ENCODE measurements at places on chromosomes 3 and 15.

DNA sequence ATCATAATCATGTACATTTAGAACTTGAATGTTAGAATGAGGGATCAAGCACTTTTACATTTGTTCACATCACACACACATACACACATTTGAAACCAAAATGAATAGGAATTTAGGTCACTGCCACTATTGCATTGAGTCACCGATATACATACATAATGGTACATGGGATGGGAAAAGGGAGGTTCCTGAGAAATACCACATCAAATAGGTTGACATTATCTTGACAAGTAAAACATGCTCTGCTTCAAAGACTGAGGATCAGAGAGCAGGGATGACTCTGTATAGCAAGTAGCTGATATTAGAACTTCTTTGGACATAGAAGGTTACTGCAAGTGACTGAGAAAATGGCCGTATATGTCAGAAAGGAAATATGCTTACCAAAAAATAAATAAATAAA, 847.2 kb downstream of the PLOD2 start:
- DNase-seq = no peak

DNA sequence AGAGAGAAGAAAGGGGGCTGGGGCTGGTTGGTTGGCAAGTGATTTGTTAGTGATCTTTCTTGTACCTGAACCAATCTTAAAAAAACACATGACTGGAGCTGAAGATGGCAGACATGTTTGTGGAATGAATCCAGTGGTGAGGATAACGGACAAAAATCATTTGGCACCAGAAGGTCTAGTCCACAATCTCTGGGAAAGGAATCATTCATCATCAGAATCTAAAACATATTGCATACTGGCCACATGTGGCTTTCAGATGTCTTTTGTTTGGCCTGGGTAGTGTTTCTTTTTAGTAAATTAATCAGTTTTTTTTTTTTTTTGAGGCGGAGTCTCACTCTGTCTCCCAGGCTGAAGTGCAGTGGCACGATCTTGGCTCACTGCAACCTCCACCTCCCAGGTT, 5.0 kb downstream of the NEK11 start:
- DNase-seq = no peak

- no peak for DNase-seq
Measured at GRCh38 chr15:68558318-68559305, 20.2 kb upstream of the CORO2B start.

- no peak for DNase-seq
Measured at GRCh38 chr3:108430540-108430939, 79.9 kb downstream of the MYH15 start.

- no peak for DNase-seq
Measured at GRCh38 chr15:41562244-41562643, 3.2 kb downstream of the TYRO3 start.

GRCh38 chr3:125462722-125463299, 57.2 kb downstream of the SNX4 start:
- DNase-seq = no peak

- DNase-seq = no peak
Measured at GRCh38 chr15:68734881-68735280, 85.8 kb downstream of the ANP32A start.

- DNase-seq = no peak
Measured at GRCh38 chr3:5349343-5349742, 161.8 kb downstream of the EDEM1 start.

- no peak for DNase-seq
Measured at GRCh38 chr3:48952510-48953118, 34.0 kb downstream of the ARIH2 start.

GRCh38 chr3:32969656-32970055, 18.2 kb downstream of the CCR4 start:
- DNase-seq = no peak

DNA sequence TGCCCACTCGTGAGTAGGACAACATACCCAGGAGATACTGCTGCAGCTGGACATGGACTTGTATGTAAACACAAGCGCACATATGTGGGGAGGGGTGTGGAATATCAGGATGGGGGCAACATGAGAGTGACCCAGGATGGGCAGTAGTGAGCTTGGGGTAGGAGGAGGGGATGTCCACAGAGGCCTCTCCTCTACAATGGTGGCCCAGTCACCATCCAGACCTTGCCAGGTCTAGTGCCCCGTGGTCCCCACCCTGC, 266 bp upstream of the ZBTB47 start:
- no peak for DNase-seq

GRCh38 chr3:13282358-13282985, 137.7 kb downstream of the NUP210 start:
- no peak for DNase-seq

- DNase-seq = peak; percentile 42
Measured at GRCh38 chr3:182364723-182365650, 428.3 kb upstream of the ATP11B start.

DNA sequence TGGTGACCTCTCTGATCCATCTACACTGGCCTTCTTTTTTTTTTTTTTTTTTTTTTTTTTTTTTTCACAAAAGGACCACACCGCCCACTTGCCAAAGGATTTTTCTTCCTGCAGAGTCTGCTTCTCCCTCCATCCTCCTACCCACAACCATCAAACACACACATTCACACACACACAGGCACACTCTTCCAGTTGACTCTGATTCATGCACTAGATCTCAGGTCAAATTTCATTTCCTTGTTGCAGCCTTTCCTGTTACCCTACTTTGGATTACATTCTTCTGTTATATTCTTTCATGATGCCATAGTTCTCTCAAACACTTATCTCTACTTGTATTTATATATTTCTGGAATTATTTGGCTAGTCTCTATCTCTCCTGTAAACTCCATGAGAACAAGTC, 133.9 kb downstream of the STAC start:
- DNase-seq = no peak

- DNase-seq = no peak
Measured at GRCh38 chr15:63191895-63192618, 2.7 kb downstream of the RAB8B start.

DNA sequence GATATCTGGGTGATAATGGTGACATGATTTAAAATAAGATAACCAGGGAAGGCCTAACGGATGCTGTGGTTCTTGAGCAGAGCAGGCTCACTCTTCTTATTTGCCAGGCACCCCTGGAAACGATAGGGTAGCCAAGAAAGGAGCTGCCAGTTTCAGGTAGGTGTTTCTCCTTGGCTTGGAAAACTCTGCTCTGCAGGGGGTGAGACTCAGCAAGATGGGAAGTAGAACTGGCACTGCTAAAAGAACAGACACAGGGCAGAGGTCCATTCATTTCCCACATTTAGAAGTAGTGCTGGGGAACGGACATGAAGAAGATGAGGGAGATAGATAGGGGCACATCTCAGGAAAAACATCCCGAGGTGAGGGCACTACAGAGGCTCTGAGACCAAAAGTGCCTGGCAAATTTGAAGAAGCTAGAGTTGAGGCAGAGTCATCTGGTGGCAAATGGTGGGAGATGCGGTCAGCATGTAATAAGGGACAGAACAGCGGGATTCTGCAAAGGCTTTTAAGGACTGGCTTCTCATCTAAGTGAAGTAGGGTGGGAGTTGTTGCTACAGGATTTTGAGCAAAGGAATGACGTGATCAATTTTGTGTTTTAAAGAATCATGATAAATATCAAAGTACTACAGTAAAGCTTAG, 323.4 kb upstream of the PLSCR5 start:
- DNase-seq = no peak

DNA sequence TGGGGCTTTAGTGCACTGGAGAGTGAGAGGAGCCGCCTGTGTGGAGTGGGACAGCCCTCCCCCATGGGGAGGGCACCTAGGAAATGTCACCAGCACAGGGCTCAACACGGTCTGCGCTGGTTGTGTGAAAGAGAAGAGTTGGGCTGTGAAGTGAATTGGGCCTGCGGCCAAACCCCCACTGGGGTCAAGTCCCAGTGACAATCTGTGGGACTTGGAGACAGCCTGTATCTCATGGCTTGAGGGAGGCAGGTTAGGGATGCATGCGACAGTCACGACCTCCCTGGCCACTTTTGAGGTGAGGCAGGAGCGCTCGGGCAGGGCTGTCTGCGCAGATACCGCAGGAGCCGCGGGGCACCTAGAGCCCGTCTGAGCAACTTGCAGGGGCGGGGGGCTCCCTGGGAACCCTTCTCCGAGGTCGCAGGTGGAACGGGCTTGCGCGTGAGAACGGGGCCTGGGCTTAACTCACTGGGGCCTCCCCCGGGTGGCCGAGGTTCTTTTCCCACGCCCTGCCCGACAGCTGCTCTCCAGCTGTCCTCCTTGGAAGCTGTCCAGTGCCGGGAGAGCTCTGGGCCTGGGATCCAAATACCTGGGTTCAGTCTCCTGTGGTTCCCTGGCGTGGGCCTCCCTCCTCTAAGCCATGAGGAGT, 77.4 kb downstream of the SNRK start:
- DNase-seq = no peak

DNA sequence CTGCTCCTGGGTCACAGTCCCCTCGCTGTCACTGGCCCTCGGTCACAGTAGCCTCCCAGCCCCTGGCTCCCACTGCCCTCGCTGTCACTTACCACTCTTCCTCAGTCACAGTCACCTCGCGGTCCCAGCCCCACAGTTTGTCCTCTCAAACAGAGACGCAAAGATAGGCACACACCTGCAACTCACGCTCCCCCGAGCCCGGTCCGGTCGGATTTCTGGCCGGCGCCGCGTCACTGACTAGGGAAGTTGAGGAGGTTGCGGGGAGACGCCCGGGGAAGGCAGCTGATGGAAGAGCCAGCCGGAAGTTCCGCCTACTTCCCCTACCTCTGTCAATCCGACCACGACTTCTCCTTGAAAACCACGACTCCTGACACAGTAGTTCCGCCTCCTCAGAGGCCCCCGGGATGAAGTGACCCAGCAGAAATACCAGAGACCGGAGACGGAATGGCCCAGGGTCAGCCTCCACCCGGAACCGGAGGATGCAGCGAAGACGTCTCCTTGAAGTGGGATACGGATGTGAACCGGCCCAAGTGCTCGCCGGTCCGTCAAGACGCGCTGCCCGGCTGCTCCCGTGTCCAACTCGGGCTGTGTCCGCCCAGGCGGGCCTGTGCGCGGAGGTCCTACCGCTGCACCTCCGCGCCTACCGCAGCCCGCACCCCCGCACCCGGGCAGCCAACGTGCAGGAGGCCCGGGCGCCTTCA, at the start of gene PCYT1A:
TSS of gene PCYT1A (minus strand) at position 287 of the 701 bp plus-strand sequence. CDS start 17,195 bp downstream, outside the sequence.
- DNase-seq = peak; percentile 90

DNA sequence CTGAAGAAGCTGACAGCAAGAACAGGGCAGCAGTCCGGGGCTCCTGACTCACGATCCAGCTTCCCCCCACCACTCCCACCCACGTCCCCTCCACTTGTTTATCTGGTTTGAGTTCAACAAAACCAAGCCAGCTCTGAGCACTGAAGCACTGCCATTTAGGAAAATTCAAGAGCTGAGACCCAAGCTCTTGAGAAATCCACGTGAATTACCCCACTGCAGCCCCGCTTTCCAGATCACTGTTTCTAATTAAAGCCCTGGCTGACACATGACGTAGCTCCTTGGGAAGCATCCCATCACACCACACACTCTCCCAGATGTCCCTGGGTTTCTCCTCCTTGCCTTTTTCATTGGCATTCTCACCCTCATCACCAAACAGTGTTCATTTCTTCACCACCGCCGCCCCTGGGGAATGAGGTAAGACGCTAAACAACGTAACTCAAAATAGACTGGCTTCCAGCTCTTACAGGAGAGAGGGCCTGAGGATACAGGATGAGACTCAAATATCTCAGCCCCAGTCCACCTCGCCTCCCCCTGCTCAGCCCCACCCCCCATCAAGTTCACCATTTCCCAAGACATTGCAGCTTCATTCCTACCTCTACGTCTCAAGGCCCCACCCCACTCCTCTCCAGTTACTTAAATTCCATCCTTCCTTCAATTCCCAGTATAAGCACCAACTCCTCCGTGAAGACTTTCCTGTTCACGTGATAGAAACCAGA, 95.4 kb downstream of the SRGAP3 start:
- peak; percentile 55 for DNase-seq

DNA sequence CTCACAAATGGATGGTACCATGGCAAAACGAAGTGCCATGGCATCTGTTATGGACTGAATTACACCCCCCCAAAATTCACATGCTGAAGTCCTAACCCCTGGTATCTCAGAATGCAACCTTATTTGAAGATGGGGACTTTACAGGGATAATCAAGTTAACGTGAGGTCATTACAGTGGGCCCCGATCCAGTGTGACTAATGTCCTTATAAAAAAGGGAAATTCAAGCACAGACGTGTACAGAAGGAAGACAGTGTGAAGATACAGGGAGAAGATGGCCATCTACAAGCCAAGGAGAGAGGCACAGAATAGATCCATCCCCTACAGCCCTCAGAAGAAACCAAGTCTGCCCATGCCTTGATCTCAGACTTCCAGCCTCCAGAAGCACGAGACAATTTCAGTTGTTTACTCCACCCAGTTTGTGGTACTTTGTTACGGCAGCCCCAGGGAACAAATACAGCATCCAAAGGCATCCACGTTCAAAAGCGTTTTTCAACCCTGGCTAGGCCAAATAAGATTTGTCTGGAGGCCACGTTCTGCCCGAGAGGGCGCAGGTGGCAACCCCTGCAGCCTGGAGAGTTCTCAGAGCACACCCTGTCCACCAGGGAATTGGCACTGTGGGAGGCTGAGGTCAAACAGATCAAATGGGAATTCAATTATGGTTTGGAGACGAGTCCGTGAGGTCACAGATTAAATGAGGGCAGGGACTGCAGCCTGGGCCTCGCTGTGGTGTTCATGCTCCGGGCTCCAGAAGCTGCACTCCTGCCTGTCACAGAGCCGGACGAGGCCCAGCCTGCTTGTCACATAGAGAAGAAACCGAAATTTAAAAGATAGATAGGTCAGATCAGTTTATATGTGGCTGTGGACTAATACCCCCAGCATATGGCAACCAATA, 494.8 kb downstream of the SHQ1 start:
- no peak for DNase-seq

DNA sequence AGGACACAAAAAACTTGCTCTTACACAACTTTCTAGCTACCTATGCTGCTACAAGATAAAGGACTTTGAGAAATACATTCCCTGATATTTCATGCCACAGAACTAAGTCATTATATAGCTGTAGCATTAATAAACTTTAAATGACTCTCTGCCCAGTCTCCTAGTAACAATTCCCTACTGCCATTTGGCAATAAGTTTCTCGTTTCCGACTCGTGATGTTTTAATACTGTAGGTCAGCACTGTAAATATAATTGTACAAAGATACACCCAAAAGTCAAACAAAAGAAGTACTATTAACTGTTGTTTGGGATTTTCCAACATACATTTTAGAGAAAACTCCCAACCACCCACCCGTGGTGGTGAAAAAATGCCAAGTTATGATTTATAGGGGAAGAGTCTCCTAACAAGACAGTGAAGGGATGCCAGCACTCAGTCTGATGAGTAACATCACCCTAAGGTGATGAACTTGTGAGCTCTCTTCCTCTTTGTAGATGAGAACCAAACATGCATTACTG, 132.2 kb downstream of the DUT start:
- DNase-seq = no peak

Measured in occipital lobe (tissue), 3 donors.